Lung microvascular endothelial cell (primary cell): ENCODE measurements at places on chromosomes 7 and 10. TPM values are rescaled to one million over a fixed set of nuclear protein-coding genes. Genes with fewer than 3 reads are reported as not detected.

DNA sequence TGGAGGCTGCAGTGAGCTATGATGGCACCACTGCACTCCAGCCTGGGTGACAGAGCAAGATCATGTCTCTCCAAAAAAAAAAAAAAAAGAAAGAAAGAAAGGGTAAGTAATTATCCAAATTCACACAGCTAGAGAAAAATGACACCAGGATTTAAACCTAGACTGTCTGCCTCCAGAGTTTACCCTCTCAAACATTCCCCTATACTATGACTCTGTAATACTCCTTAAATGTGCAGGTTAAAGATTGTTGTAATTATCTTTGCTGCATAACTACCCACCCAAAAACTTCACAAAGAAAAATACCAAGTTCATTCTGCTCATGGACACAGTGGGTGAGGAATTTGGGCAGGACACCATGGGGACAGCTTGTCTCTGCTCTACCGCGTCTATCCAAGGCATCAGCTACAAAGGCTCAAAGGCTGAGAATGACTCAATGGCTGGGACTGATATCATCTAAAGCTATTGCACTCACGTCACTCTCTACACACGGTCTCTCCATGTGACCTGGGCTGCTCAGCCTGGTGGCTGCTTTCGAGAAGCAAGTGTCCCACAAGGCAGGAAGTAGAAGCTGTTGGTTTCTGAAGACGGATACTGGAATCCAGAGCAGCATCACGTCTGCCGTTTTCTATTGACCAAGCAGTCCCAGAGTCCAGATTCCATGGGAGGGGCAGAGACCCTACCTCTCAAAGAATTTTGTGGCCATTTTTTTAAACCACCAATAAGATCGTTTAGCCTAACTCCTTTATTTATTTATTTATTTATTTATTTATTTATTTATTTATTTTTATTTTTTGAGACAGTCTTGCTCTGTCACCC, 185.7 kb upstream of the AUTS2 start:
- no peak for DNase-seq

DNA sequence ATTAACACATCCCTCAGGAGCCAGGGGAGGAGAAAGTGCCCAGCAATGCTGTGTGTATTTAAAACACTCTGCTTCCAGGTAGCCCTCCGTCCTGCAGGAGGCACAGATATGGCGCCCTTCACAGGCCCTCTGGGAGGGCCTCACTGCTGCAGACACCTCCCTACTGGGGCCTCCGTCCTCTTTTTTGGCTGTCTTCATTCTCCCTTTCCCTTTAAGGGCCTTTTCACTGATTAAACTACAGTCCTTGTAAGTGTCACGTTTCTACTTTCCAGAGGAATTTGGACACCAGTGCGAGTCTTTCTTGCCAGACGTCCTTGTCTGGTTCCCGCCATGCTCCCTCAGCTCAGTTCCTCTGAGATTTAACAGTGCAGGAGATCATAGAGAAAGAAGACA, 39.7 kb upstream of the MKRN1 start:
- no peak for DNase-seq

Gene IL2RA
- total RNA-seq, result not detected in 2 replicates

Gene UNCX
- total RNA-seq, result not detected in 2 replicates

Gene EN2
- total RNA-seq, result not detected in 2 replicates

Gene LHFPL3
- not detected in 2 replicates for total RNA-seq

Gene TMEM178B
- under 0.01 TPM in 1 of 2 replicates, not detected in the other for total RNA-seq

- DNase-seq, result peak; percentile 15
Observed at GRCh38 chr7:17300012-17300411, 1.6 kb downstream of the AHR start.

DNA sequence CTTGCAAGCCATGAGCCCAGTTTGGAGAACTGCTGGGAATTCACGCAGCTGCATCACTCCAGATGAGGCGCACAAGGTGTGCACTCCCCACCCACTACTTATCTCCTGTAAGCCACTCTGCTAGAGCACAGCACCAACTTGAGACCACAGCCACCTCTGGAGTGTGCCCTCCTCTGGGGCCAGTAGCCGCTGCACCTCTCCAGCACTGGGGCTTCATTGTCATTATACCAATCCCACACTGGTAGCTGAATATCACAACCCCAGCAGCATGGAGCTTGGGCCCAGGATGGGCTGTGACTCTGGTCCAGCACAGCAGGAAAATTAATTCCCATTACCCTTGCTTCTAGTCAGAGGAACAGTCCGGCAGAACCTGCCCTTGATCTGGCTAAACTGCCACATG, 125.6 kb downstream of the LSM5 start:
- DNase-seq, result no peak

Gene COL28A1
- not detected in 2 replicates for total RNA-seq

DNA sequence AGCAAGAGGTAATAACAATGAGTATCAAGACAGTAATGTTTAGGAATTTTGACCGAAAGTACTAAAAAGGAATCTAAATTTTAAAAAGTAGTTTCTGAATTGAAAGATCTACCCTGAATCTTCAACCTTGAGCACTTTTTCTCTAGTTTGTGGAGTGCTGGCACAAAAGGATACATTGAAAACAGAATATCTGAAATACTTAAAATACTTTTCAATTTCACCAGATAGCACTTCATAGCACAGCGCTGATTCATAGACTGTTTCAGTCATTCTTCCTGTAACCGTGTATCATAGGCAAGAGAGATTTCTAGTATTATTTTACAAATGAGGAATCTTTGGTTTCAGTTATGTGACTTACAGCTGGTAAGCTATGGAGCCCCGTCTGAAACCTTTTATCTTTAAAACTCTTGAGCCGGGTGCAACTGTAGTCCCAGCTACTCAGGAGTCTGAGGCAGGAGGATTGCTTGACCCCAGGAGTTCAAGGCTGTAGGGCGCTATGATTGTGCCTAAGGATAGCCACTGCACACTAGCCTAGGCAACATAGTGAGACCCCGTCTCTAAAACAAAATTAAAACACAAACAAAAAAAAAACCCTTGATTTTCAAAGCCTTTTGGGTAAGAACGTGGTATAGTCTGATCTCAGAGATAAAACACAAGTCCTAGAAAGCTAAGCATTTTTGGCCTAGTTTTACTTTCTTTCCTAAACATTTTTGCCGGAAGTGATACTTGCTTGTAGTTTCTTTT, 35.1 kb downstream of the FHIP2A start:
- DNase-seq, result peak; percentile 80

DNA sequence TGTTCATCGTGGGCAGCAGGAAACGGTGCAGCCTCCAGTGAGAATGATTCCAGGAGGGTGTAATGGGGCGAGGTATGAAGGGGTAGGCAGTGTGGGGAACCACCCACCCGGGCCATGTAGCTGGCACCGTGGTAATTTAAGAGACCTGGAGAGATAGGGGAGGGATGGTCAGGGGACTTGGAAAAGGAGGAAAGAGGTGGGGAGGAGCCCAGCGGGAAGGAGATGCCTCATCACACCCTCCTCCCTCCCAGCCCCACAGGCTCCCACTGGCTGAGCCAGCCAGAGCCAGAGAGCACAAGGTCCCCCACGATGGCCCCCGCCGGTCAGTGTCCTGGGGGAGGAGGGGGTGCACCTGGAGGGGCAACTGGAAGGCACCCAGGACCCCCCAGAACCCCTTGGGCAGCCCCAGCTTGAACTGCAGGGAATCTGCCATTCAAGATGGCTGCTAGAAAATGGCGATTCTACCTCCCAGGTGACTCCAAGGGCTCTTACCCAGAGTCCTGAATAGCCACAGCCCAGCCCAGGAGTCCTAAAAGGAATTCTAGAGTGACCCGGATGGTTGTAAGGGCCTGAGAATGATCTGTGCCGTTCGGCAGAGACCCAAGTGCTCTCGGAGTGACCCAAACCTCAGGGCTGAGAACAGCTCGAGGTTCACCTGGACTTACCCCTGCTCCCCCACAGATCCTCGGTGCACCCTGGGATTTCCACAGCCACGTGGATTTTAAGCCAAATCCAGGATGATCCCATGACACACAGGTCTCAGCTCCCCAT, 28.8 kb downstream of the CALML3 start:
- DNase-seq, result no peak

Gene LGI1
- not detected in 2 replicates for total RNA-seq

GRCh38 chr7:37153376-37153775, 295.3 kb downstream of the ELMO1 start:
- DNase-seq, result no peak

Gene SEMA3C
- 0.20 and 6.1 TPM in 2 replicates for total RNA-seq

GRCh38 chr10:133378251-133379096, 588 bp upstream of the PAOX start:
- DNase-seq, result peak; percentile 60

DNA sequence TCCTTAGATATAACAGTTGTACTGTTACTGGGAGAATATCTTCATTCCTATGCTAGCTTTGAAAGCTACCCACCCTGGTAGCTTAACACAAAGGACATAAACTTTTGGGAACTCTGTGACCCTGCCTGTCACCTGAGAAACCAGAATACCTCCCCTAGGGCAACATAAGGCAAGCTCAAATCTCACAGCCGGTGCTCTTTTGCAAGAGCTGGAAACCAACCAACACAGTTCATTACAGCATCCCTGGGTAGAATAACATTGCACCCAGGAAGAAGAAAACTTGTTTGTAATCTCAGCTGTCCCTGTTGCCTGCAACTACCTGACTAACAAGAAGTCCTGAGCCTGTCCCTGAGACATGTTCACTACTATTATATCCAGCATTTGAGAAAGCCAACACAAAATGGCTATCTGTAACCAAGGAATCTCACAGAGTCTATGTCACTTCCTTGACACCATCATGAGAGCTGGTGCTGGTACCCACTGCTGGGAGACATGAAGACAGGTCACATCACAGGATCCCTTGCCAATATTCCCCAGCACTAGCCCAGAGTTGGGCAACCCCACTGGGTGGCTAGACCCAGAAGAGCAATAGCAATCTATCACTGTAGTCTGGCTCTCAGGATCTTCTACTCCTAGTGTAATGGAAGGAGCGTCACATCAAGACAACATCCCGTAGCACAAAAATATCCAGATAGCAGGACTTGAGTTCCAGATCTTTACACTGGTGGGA, 31.3 kb downstream of the AKR1C3 start:
- no peak for DNase-seq

DNA sequence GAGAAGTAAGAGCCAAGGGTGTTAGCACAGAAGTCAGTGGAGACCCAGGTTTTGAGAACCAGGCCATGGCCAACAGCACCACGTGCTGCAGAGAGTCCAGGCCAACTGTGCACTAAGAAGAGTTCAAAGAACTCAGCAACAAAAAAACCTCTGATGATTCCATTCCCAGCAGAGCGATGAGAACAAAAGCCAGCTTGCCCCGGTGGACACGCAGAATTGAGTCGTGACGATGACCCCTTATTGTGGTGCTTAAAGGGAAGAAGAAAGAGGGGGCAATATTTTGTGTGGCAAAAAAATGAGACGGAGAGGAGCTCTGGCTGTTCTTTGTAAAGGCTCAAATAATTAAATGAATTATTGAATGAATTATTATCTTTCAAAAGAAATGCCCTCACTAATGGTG, 468.3 kb upstream of the AUTS2 start:
- no peak for DNase-seq

Gene WDFY4
- total RNA-seq, result under 0.01 and 0.87 TPM in 2 replicates

Gene GSAP
- 2.0 and 3.6 TPM in 2 replicates for total RNA-seq

Gene SPDYE6
- not detected in 2 replicates for total RNA-seq

Gene PAX2
- total RNA-seq, result not detected in 2 replicates

Gene ZP3
- 0.65 and 1.8 TPM in 2 replicates for total RNA-seq

- DNase-seq, result no peak
Observed at GRCh38 chr7:69553190-69553589, 45.1 kb upstream of the AUTS2 start.

Gene TFR2
- total RNA-seq, result under 0.01 TPM in 2 replicates
